ENCODE measurements at places on chromosomes 7 and 10.

GRCh38 chr7:21128062-21128817 lies 299.6 kb upstream of the SP4 start:
- DNase-seq, result no peak

- no peak for DNase-seq
These were observed 129.6 kb downstream of the ZWINT start for GRCh38 chr10:56231436-56231835.

- DNase-seq, result no peak
These were observed 770.9 kb downstream of the TNS3 start for GRCh38 chr7:46810986-46811385.

- no peak for DNase-seq
These were observed 82.3 kb downstream of the FAM241B start for GRCh38 chr10:69712342-69712741.

DNA sequence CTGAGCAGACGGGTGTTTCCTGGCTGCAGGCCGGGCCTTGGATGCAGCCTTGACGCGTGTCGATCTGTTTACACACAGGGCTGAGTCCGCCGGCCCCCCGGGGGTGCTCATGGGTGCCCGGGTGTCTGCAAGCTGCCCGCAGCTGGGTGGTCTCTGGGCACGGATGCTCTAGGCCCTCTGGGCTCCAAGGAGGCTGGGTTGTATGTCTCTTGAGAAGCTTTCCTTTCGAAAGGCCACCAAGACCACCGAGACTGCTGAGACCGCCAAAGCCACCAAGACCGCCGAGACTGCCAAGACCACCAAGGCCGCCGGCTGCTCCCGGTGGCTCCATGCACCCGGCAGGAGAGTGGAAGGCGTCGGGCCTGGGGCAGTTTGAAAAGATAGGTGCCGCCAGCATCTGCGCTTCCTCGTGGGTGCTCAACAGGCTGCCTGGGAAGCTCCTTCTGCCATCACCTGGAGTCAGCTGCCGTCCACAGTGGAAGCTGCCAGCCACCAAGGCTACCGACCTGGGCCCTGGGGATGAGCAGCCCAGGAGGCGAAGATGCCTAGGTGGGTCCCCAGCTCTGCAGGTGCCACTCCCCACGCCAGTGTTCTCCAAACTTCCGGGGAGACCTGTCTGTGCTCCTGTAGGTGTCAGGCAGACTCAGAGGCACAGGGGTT lies 121.1 kb downstream of the INPP5A start:
- DNase-seq, result no peak

GRCh38 chr7:43038254-43038653 lies 74.2 kb upstream of the HECW1 start:
- no peak for DNase-seq

DNA sequence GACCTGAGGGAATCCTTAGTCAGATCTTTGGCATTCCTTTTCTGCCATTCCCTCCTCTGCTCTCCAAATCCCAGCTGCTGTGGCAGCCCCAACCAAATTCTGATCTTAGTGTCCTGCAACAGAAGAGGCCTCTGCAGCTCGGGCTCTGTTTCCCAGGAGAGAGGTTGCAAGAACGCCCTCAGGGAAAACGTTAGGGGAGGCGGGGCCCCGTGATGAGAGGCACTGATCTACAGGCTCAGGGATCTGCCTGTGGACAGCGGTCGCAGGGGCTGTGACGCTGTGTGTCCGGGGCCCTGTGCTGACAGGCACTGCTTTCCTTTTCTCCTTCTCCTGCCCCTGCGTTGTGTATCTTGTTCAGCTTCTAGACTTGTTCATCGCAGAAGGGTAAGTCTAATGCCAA lies 57.3 kb upstream of the DPYSL4 start:
- no peak for DNase-seq

DNA sequence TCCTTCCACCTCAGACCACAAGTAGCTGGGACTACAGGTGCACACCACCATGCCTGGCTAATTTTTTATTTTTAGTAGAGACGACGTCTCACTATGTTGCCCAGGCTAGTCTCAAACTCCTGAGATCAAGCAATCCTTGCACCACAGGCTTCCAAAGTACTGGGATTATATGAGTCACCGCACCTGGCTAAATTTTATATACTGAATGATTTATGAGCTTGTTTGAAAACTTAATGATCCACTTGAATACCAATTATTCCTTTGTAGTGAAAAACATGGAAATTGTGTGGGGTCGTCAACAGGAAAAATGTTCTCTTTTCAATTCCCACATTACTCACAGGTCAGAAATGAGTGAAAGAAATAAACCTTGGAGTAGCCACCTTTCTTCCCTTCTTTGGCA lies 31.3 kb downstream of the RAPGEF5 start:
- no peak for DNase-seq

GRCh38 chr10:122786269-122786668 lies 59.4 kb downstream of the CUZD1 start:
- peak; percentile 36 for DNase-seq

DNA sequence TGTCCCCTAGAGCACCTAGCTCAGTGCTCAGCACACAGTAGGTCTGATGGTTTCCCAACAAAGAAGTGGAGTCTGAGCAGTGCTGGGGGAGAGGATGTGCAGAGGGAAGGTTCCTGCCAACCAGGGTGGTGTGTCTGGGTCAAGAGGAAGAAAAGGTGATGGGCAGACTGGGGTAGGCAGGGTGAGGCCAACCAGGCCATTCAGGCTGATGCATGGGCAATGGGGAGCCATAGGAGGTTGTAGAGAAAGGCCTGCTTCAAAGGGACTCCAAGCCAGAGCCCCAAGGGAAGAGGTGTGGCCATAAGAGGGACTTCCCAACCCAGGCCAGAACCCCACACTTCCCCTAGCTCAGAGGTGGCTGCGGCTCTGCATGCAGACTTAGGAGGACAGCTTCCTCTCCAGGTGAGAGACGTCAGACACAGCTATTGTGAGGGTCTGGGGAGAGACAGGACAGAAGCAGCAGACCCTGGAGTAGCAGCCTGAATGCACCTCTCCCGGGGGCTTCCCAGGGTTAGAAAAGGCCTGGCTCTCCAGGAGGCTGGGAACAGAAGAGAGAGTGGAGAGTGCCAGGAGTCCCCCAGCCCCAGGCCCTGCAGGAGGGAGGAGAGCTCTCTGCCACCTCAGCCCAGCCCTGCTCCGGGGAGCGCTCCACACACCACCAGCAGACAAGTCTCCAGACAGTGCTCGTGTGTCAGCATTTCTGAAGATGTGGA lies 87.4 kb upstream of the ZMIZ1 start:
- no peak for DNase-seq

GRCh38 chr10:130962240-130963051 lies 349.1 kb downstream of the TCERG1L start:
- DNase-seq, result no peak

DNA sequence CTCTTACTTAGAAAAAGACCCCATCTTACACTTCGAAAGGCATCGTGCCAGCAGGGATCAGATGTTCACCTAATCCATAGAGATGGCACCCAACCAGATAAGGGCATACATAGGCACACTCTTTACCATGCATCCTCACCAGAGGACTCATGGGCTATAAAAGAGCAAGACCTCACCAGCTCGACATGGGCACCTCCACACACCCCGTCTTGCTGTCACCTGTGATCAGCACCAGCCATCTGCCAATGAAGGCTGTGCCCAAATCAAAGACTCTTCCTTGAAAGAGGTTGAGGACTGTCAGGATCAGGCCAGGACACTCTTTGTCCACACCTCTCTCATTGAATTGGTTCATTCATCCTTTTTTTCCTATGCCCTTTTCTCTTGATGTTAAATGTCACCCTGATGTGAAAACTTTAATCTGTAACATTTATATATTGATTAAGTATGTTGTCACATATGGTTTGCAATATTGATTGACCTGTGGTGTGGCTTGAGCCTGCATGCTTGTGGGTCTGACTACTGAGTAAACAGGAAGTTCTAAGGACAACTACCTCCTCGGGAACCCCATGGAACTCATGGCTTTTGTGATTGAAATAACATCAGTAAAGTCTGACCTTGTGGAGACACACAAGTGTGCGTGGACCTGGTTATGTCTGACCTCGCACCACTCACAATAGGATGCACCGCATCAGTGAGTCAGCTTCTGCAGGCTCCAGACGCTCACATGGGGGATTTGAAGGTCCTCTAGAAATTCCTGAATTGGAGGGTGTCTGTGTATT lies 75.5 kb downstream of the HTR5A start:
- no peak for DNase-seq

GRCh38 chr7:45683556-45684148 lies 109.5 kb downstream of the ADCY1 start:
- DNase-seq, result no peak

DNA sequence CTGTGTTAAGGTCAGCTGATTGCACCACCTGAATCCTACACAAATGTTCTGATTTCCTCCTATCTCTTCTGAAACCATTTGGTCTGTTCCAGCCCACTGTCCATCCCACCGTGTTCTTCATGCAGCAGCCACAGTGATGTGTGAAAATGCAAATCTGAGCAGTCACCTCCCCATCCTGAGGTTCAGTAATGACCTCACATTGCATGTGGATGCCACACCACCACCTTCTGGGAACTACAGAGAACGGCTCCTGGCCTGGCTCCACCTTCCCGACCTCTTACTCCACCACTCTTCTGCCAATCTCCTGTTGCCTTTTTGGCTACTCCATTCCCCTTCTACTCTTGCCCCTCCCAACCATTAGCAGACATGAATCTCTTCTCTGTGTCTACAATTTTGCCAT lies 244.4 kb downstream of the TNS3 start:
- DNase-seq, result no peak

- no peak for DNase-seq
These were observed 460.0 kb upstream of the NRP1 start for GRCh38 chr10:33794460-33794859.

- no peak for DNase-seq
These were observed 97.3 kb upstream of the KLF14 start for GRCh38 chr7:130831322-130831721.

GRCh38 chr10:74026428-74027015 lies 28.6 kb downstream of the VCL start:
- DNase-seq, result no peak

GRCh38 chr10:117476281-117476680 lies 66.3 kb upstream of the EMX2 start:
- no peak for DNase-seq

Data from globus pallidus (tissue), 1 donor.